Stimulated activated CD8-positive, alpha-beta memory T cell treated with anti-CD3 and anti-CD28 coated beads, Interleukin-7, amount 100 ng/mL, for 1 hour (primary cell): ENCODE measurements at places on chromosomes 5 and 9.

DNA sequence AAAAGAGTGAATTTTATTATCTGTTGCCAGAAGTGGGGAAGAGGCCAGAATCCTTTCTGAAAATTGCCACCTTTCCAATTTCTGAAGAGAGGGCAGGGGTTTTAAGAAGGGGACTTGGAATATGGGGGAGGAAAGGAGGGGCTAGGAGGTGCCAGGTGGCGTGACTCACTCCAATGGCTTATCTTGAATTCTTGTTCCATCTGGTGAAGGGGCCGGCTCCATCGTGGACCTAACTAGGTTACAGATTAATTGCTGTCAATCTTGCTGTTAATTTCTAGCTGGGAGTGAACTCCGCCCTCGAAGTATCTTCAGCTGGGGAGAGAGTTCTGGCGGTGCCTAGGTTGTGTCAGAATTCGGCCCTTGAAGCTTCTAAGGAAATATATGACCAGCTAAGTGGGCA, 138.7 kb downstream of the YTHDC2 start:
- DNase-seq = no peak

- DNase-seq = no peak
These were observed 168.7 kb upstream of the MSX2 start for GRCh38 chr5:174555726-174556125.

DNA sequence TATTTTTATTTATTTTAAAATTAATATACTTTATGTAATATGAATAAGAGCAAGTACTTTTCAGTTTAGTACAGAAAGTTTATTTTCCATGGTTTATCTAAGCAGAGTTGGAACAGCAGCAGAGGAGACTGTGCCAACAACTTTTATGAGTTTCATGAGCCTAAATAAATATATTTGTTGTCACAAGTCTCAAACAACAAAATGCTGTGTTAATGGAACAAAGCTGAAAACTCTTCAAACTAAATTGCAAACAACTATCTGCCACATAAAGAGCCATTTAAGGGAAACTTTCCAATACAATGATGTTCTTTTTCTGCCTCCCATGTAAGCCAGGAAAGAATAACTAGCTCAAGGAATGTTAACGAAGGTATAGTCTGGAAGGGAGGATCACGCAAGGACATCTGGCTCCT, 96.1 kb downstream of the FBN2 start:
- DNase-seq = no peak

- no peak for DNase-seq
These were observed 118.8 kb upstream of the PHYKPL start for GRCh38 chr5:178351221-178352034.

DNA sequence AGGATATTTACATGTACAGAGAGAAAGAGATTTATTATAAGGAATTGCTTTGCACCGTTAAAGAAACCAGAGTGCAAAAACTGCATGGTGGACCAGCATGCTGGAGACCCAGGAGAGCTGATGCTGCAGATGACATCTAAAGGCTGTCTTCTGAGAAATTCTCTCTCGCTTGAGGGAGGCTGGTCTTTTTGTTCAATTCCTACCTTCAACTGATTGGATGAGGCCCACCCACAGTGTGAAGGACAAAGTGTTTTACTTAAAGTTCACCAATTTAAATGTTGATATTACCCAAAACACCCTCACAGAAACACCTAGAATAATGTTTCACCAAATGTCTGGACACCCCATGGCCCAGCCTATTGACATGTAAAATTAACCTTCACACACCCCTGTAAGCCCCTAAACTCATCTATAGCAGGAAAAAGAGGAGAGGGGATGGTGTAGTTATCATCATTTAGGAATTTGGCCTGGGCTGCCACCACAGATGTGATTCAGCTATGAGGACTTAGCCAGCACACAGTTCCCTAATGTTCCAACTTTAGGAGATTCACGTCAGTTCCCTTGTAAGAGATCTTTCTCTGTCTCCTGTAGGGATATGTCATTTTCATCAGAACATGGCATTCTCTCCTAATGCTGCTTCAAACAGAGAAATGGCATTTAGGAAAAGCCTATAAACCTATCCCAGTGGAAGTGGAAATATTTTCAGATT, 358.2 kb upstream of the TLE4 start:
- DNase-seq = no peak

DNA sequence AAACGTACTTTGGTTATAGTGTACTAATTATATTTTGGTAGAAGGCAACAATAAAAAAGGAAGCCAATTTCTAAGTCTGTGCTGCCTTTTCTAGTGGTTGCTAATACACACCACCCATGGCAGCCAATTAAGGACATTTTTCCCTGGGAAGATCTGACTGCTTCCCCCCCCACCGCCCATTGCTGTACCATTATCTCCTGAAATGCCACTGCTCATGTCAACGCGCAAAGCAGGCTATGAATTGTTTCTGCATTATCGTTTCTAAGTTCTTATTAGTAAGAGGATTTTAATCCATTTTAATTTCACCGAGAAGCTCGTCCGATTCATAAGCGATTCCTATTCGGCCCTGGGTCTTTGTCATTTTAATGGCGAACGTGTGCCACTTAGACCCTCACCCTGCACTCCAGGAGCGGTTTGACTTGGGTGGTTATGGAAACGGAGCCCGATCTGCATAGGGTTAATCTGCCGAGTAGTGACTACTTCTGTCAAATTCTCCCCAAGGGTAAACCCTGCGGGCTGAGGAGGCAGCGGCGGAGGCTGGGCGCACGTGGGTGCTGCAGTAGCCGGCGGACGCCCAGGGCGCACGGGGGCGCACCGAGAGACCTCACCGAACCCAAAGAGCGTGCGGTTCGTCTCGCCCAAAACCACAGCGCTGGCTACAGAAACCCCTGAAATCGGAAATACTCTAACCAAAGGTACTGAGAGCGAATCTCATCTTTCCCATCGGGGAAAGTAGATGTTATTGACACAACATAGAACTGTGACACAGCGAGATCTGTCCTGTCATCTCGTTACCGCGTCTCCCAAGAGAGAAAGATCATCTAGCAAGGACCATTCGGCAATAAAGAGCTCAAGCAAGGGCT, 55.8 kb upstream of the SHC3 start:
- no peak for DNase-seq

GRCh38 chr5:55081541-55081940, 20.9 kb upstream of the GZMA start:
- no peak for DNase-seq

DNA sequence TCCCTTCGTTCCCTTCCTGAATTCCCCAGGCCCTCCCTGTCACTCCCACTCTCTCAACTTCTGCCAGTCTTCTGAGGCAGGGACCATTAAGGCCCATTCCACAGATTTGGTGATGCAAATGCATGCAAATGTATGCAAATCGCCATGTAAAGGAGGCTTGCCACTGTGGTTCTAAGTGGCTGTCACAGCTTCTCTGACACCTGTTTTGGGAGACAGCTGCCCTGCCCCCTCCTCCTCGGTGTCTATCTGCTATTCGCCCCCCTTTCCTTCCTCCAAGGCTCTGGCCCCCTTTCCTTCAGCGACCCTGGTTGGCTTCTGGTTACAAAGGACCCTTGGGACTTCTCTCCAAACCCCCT, 10.5 kb upstream of the ARAP3 start:
- DNase-seq = no peak

- no peak for DNase-seq
These were observed 132.3 kb upstream of the ZNF608 start for GRCh38 chr5:124878583-124879342.

DNA sequence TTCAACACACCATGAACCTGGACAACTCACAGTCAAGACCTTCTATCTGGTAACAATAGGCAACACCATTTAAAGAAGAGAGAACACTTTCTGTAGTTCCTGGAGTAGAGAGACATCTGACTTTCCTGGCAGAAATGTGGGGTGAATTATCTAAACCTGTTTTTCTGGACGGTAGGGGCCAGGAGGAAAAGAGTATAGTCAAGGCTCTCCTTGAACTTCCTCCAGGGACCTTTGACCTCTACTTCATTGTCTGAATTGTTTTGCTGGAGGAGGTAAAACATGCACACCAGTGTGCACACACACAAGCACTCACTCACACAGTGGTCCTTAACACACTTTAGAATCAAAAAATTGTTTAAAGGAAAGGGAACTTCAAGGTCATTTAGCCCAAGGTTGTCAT, 13.2 kb downstream of the S100Z start:
- no peak for DNase-seq

- DNase-seq = no peak
These were observed 10.7 kb upstream of the IRX1 start for GRCh38 chr5:3584724-3585531.

- no peak for DNase-seq
These were observed 219.3 kb downstream of the PBX3 start for GRCh38 chr9:125966466-125966865.

DNA sequence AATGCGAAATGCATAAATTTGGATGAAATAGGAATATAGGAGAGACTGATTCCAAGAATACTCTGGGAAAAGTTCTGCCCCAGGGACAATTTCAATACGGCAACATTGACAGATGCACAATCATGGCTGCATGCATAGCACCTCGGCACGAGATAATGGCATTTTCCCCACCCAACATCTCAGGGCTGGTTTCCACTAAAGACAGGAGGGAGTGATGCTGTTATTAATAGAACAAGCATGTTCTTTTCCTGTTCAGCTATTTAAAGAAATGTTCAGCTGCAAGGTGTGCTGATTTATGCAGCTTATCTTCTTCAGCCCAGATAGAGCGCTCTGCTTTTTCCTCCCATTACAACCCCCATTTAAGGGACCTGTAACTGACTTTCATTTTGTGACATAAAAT, 740.2 kb downstream of the TLR4 start:
- DNase-seq = no peak

DNA sequence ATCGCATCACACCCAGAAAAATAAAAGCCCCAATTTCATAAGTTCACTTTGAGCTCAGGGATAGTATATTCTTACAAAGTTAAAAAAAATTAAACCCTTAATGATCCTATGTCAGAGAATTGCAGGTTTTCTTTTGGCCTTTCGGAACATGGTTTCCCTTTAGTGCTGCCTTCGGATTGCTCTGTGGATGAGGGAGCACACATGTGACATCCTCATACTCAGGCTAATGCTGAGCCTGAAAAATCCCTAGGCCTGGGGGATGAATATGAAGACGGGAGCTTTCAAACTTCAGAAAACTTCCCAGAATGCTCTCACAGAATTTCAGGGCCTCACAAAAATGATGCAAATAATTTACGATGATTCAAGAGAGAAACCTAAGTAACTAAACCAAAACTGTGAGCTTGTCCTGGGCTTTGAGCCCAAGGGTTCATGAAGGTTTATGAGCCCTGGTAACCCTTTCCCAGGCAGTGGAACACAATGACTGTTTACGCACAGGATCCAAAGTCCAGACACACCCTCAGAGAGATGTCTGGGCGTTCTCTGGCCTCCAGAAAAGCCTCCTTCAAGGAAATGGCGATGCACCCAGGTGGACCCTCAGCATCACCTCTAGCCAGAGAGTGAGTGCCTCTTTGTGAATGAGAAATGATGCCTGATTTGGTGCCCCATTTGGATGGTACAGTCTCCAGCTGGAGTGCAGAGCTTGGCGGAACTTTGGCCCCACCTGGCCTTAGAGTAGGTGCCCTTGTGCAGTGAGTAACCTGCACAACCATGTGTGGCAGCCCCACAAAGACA, 145.4 kb downstream of the ENTREP1 start:
- no peak for DNase-seq

DNA sequence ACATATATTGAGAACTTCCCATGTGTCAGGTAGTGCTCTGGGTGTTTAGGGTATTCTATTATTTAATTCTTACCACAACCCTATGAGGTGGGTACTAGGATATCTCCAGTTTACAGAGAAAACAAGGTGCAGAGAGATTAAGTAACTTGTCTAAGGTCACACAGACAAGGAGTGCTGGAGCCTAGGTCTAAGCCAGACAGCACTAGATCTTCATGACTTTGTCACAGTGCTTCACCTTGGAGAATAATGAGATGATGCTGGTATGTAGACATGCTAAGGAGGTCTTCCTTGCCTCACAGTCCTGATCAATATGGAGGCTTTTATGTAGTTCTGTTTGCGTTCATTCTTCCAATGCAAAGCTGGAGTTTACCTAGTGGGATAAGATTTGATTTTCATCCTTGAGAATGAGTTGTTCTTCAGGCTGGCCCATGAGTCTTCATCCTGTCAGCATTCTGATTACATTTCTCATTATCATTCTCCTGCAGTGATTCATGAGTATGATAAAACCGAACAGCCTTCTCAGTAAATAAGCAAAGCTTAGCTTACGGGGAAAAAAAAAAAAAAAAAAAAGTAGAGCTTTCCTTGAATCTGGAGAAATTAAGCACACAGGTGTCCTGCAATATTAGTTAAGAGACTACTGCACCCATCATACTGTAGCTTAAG, 176.3 kb downstream of the C9orf152 start:
- no peak for DNase-seq

- no peak for DNase-seq
These were observed 22.5 kb downstream of the AQP7 start for GRCh38 chr9:33379666-33380389.

GRCh38 chr9:69376651-69377050, 51.6 kb downstream of the ENTREP1 start:
- no peak for DNase-seq

- DNase-seq = no peak
These were observed 1.3 kb downstream of the TNPO1 start for GRCh38 chr5:72817671-72818266.

GRCh38 chr9:75239176-75239575, 150.9 kb downstream of the OSTF1 start:
- no peak for DNase-seq

DNA sequence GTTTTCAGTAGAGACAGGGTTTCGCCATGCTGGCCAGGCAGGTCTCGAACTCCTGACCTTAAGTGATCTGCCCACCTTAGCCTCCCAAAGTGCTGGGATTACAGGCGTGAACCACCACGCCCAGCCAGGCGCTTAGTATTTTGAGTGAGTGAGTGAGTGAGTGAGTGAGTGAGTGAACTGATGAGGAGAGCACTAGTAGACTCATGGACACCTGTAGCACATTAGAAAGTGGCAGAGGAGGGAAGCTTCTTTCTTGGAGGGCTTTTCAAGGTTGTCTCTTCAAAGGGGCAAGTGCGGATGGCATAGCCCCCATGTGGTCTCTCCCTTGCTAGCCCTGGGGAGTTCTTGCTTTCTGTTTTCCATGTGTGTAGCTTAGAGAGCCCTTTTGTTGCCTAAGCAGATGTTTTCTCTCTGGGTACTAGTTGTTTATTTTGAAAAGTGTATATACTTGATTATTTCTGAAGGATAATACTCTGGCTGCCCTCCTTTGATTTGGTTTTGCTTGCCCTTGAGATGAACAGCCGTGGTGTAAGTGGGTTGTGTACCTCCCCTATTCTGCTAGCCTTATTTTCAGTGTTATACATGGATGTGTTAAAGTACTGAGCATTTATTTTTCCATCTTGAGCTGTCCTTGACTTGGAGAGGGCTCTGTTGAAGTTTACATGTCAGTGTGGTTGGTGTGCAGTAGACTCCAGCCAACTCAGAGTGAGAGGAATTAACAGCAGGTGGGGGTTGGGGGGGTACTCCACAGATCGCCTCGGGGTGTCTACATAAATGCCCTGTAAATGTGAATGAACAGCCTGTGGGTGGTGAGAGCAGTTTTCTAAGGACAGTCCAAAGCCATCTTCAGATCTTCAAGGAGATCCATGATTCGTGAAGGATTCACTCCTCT, 35.5 kb downstream of the PRRC2B start:
- DNase-seq = no peak

GRCh38 chr5:65483546-65484346, 2.0 kb upstream of the ADAMTS6 start:
- no peak for DNase-seq

- DNase-seq = no peak
These were observed 68.9 kb downstream of the COMMD10 start for GRCh38 chr5:116153687-116154174.
